Forelimb muscle (tissue), 1 donor: ENCODE measurements at places on chromosomes 7 and 10.
A peak's percentile ranks its signal among the peaks of the same experiment; 100 is the strongest.

GRCh38 chr7:6307762-6308161 lies 35.3 kb upstream of the CYTH3 start:
- no peak for DNase-seq

DNA sequence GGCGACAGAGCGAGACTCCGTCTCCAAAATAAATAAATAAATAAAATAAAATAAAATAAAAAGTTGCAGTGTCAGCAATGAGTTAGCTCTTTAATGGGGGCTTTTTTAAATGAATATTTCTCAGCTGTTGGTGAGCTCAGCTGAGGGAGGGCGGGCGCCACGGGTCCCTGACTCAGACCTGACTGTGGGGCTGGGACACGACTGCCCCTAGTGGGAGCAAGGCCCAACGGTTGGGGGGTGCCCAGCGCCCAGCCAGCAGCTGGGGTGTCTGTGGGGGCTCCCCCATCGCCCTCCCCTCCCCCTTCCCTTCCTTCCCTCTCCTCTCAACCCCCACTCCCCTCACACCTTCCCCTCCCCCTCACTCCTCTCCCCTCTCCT lies 46.6 kb downstream of the PWWP2B start:
- no peak for DNase-seq

GRCh38 chr7:81111781-81112540 lies 193.1 kb upstream of the SEMA3C start:
- peak; percentile 4 for DNase-seq

- DNase-seq = no peak
Observed at GRCh38 chr10:114906981-114907380, 31.0 kb upstream of the TRUB1 start.

DNA sequence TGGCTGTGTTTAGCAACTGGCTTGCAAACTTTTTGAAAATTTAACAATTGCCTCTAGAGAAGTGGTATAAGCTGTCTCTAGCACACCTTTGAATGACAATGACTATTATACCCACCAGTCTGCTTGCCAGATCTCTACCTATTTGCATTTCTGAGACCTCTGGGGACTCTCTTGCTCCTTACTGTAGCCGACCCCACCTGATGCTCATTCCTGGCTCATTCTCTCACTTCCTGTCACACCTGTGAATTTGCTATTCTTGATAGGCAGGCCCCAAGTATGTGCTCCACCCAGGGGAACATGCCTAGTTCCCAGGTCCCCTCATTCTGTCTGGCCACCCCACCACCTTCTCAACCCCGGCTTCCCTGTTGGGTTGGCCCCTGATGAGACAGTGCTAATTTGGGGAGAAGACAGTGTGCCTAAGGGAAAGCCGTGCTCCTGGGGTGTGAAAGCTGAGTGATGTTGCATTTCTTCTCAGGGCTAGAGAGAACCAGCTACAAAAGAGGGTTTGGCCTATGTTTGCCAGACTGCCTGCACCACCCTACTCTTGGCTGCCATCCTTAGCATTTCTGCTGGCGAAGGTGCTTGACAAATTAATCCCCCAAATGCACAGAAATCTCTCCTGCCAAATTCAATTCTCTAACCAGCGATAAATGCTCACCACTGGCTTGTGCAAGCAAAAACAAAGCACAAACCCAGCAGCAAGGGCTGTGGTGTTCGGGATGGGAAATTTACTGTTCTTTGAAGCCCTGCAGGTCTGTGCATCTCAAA lies 138.2 kb downstream of the RPS24 start:
- no peak for DNase-seq

GRCh38 chr7:100069991-100070390 lies 11.5 kb downstream of the ZNF3 start:
- DNase-seq = no peak

GRCh38 chr10:54194806-54195205 lies 606.2 kb downstream of the PCDH15 start:
- no peak for DNase-seq

GRCh38 chr7:112511451-112512202 lies 30.8 kb downstream of the LSMEM1 start:
- DNase-seq = no peak

- DNase-seq = no peak
Observed at GRCh38 chr7:159141167-159141566, 3.5 kb downstream of the VIPR2 start.

GRCh38 chr7:40329601-40330153 lies 194.9 kb downstream of the SUGCT start:
- peak; percentile 53 for DNase-seq

DNA sequence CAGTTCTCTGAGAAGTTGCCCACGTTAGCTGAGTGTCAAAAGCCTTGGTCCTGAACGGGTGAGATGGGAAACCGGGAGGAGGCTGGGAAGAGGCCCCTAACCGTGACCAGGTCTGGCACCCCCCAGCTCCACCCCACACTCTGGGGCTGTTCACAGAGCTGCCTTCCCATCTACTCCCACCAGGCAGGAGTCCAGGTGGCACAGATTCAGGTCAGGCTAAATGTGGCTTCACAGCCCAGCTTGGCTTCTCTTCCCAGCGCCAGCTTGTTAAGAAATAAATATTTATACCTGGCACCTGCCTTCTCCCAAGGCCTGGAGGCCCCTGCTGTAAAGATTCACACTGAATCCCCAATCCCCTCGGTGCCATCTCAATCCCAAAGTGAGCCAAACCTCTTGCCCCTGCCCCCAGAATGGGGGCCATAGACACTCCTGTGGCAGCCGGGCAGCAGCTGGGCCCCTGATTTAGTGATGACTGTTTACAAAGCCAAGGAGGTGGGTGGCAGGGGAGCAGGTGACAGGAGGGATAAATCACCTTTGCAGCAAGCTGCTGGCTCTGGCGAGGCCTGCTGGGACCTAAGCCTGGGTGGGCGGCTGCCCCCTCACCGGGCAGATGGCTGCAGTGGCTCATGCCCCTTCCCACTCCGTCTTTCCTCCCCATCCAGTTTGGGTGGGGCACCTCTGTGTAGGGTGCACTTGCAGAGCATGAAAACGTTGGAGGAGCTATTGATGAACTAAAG lies 72.5 kb downstream of the GOLGA7B start:
- DNase-seq = no peak

GRCh38 chr7:66238773-66239466 lies 33.8 kb downstream of the TPST1 start:
- DNase-seq = no peak
